Bronchus fibroblast of lung (primary cell): ENCODE measurements at places on chromosomes 13 and 19. TPM values are rescaled to one million over a fixed set of nuclear protein-coding genes. Genes with fewer than 3 reads are reported as not detected.

Gene ZNF780A
- total RNA-seq = 7.7 and 11.1 TPM in 2 replicates

Gene KLF2
- total RNA-seq = 0.74 and 2.7 TPM in 2 replicates

Gene NCLN
- total RNA-seq = 82.4 and 82.7 TPM in 2 replicates

Gene PABPC3
- under 0.01 TPM in 1 of 2 replicates, not detected in the other for total RNA-seq

Gene PLIN4
- total RNA-seq = 0.15 and 0.17 TPM in 2 replicates

Gene S1PR4
- not detected in 2 replicates for total RNA-seq

Gene ANGPTL8
- not detected in 2 replicates for total RNA-seq

Gene RAB20
- total RNA-seq = 2.4 and 2.8 TPM in 2 replicates

Gene ALOX5AP
- 0.74 TPM in 1 of 2 replicates, not detected in the other for total RNA-seq

Gene KIR2DL4
- total RNA-seq = not detected in 2 replicates

Gene KIRREL2
- total RNA-seq = under 0.01 TPM in 2 replicates

Gene ZNF793
- 1.8 and 2.7 TPM in 2 replicates for total RNA-seq

Gene CCDC122
- total RNA-seq = 1.2 and 4.2 TPM in 2 replicates

Gene FCAR
- total RNA-seq = not detected in 2 replicates

Gene IRF2BP1
- 23.4 and 24.4 TPM in 2 replicates for total RNA-seq

Gene OR1I1
- total RNA-seq = not detected in 2 replicates

Gene GJA3
- total RNA-seq = 0.30 and 0.34 TPM in 2 replicates

Gene UHRF1
- total RNA-seq = 98.0 and 99.6 TPM in 2 replicates

Gene ACTL9
- total RNA-seq = not detected in 2 replicates

Gene LYPD3
- total RNA-seq = 0.50 and 0.59 TPM in 2 replicates

Gene CLDN10
- total RNA-seq = not detected in 2 replicates

Gene HIPK4
- under 0.01 and 0.15 TPM in 2 replicates for total RNA-seq

Gene SLITRK6
- 0.50 and 0.74 TPM in 2 replicates for total RNA-seq

Gene ZNF681
- 1.3 and 1.5 TPM in 2 replicates for total RNA-seq

Gene STARD13
- 19.0 and 19.8 TPM in 2 replicates for total RNA-seq

Gene C1QTNF9
- total RNA-seq = not detected in 2 replicates

Gene ZNF83
- 11.9 and 16.5 TPM in 2 replicates for total RNA-seq

Gene CARM1
- total RNA-seq = 41.0 and 43.9 TPM in 2 replicates

Gene ZNF829
- total RNA-seq = 1.6 and 1.7 TPM in 2 replicates

Gene MBD3L2B
- not detected in 2 replicates for total RNA-seq

Gene SLC25A41
- not detected in 2 replicates for total RNA-seq

Gene SIAH3
- under 0.01 TPM in 1 of 2 replicates, not detected in the other for total RNA-seq

Gene COLGALT1
- total RNA-seq = 147 and 158 TPM in 2 replicates

Gene SCN1B
- total RNA-seq = 4.0 and 4.3 TPM in 2 replicates

Gene MVB12A
- 101 and 106 TPM in 2 replicates for total RNA-seq

Gene NLRP7
- not detected in 2 replicates for total RNA-seq

Gene MBD3L2
- not detected in 2 replicates for total RNA-seq
